Femur (tissue), 1 donor: ENCODE measurements at places on chromosomes 6 and 20.

- DNase-seq: peak; percentile 35
Measured at GRCh38 chr6:168272415-168273325, 46.9 kb downstream of the DACT2 start.

GRCh38 chr6:157203312-157203744 lies 120.0 kb downstream of the TMEM242 start:
- DNase-seq: no peak

- DNase-seq: no peak
Measured at GRCh38 chr6:17470938-17471327, 77.5 kb downstream of the CAP2 start.

DNA sequence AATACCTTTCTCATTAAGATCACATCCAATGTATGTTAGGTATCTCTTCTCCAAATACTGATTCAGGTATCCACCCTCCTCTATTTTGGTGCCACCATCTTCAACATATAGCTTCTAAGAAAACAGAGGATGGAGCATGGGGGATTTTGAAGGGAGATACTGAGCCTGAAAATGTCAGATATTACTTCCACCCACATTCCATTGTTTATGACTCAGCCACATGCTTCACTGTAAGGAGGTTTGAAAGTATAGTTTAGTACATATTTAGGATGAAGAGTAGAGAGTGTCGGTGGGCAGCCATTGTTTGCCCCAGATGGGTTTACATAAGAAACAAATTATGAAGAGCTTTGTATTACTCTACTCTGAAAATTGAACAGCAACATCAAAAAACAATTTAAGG lies 286.7 kb downstream of the TFAP2B start:
- no peak for DNase-seq

DNA sequence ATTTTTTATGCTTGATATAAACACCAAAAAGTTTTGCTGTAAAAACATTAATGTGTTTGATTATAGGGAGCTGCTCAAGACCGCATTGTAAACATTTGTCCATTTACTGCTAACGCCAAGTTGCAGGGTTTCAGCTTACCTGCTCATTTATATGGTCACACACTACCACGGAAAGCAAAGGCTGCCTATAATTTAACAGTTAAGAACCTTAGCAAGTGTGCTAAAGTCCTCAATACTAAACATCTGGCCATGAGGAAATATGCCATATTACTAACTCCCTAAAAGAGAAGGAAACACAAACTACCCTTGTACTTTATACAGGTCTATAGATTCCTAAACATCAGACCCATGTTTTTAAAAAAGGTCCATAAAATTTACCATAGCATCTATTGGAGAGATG lies 129.5 kb downstream of the ASCC3 start:
- no peak for DNase-seq

- DNase-seq: no peak
Measured at GRCh38 chr6:43119482-43119881, 43.4 kb downstream of the PTK7 start.

- peak; percentile 64 for DNase-seq
Measured at GRCh38 chr20:38725931-38726803, 1.9 kb downstream of the SLC32A1 start.

GRCh38 chr6:42049116-42049809 lies 1.1 kb upstream of the TAF8 start:
- DNase-seq: peak; percentile 33

DNA sequence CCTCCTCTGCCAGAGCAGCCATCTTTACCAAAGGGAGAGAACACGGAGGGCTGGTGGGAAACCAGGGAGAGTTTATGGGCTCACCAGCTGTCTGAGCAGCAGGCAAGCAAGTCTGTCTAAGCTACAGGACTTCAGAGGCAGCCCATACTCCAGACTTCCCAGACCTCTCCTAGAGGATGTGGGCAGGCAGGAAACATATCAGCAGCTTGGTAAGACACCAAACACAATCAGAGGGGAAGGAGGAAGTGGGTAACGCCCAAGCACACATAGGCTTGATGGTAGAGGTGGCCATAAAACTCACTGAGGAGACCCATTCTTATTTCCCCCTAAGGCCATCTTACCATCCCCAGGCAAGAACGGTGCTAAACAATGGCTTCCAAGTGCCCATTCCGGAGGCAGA lies 143.1 kb upstream of the ARID1B start:
- DNase-seq: no peak

GRCh38 chr20:50286174-50286511 lies 95.5 kb downstream of the CEBPB start:
- no peak for DNase-seq

DNA sequence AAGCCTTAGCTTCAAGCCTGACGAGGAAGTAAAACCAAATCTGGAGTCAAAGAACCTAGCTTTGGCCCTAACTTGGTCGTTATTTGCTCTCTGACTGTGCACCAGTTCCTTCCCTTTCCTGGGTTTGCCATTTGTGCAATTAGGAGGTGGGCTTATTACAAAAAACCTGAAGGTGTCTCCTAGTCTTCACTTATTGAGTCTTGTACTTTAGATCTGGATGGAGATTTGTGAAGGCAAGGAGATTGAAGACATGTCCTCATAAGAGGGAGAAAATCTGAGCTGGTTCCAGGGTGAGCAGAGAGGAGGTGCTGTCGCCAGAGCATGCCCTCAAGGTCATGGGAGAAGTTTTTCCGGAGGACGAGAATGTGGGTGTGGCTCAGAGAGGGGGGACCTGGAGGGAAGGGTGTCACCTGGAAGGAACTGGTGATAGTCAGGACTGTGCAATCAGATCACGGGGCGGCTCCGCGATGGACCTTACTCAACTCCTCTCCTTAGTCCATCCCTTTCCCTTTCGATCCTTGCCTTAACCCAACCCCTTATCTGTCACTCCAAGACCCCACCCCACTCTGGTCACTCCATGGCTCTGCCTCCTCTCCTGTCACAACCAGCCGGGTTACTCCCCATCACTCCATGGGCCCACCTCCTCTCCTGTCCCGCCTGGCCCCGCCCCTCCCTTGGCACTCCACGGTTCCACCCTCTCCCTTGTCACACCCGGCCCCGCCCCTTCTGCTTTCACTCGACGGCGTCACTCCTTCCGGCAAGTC lies 588 bp upstream of the ACSS2 start:
- no peak for DNase-seq

DNA sequence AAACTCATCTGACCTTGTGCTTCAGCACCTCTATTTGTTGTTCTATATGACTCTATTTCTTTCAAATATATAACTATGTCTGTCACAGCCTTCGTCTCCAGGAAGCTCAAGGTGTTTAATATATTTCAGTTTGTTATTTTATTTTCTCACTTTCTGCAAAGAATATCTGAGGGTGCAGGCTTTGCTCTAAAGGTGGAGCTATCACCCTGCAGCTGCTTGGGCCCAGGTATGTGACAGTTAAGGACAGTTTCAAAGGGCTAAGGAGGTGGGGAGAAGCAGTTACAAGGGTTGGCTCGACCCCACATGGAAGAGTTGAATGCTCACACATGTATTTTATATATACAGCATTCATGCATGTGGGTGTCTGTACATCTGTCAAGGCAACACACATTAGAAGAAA lies 405.6 kb downstream of the BTBD9 start:
- no peak for DNase-seq

DNA sequence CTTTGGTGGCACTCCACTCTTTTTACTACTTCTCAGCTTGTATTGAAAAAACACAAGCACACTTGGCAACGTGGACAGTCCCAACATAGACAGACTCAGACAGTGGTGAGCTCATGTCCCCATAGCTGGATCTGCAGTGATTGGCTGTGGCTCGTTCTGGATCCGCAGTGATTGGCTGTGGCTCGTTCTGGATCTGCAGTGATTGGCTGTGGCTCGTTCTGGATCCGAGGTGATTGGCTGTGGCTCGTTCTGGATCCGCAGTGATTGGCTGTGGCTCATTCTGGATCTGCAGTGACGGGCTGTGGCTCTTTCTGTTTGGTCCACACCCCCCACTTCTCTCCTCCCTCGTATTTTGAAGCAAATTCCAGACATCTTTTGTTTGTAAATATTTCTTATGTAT lies 28.0 kb downstream of the OSBPL2 start:
- no peak for DNase-seq

DNA sequence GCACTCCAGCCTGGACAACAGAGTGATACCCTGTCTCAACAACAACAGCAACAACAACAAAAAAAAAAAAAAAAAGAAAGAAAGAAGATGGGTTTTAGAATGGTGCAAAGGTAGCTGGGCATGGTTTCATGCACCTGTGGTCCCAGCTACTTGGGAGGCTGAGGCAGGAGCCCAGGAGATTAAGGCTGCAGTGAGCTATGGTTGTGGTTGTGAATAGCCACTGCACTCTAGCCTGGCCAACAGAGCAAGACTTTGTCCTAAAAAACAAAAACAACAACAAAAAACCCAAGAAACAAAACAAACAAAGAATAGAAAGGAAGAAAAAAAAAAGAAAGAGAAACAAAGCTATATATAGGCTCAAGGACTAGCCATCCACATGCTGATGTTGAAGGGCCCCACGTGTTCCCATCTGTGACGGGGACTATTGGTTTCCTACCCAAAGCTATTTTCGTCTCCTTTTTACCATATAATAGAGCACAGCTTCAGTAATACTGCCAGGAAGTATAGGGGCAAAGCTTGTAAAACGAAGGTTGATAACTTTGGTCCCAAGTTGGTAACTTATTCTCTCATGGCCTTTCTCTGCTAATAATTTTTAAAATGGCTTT lies 7.9 kb upstream of the EEF1E1 start:
- no peak for DNase-seq
